ENCODE measurements at places on chromosomes 6 and 20.
A peak's percentile ranks its signal among the peaks of the same experiment; 100 is the strongest.

DNA sequence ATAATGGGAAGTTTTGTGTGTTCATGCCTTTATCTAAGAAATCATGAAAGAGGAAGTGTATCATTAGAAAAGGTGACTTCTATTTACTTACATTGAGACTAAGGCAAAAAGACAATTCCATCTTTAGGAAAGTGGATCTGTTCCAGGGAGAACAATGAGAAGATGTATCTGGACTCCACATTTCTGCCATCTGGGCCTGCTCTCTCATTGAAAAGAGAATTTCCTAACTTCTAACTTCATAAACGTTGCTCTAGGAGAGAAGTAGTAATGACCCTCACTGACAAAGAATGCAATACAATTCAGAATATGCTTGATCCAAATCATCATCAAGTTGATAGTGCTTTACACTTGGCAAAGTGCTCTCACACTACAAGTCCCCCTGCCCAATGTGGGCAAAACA, 294.2 kb downstream of the OGFRL1 start:
- no peak for DNase-seq

GRCh38 chr20:15886250-15886649, 687.0 kb downstream of the KIF16B start:
- no peak for DNase-seq

GRCh38 chr20:17782768-17783167, 83.0 kb downstream of the BANF2 start:
- DNase-seq = no peak

- DNase-seq = no peak
These were observed at the start of gene FHL5 for GRCh38 chr6:96562886-96563285. Gene FHL5 (plus strand): TSS chr6:96563128. CDS start chr6:96603614, 40,486 bp downstream.

DNA sequence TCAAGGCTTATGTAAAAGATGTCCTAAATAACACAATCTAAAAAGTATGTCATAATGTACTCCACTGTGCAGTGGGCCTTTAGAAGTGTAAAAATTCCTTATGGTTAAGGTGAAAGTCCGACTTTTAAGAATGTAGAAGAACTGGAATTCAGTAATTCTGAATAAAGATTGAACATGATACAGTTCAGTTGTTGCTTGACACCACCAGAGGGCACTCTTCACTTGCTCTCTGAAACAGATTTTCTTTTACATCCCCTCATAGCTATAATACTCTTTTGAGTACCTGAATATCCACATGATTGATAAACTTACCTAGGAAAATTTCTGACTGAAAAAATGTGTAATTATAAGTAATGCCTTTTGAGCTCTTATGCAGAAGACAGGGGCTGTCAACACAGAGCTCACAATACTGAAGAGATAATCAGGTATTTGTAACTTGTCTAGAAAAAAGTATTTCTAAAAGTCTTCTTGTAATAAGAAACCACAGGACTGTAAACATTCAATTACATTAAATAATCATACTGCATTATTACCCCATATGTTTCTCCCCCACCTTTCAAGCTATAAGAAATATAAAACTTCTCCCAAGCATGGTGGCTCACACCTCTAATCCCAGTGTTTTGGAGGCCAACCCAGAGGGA, 92.1 kb downstream of the POPDC3 start:
- peak; percentile 61 for DNase-seq

DNA sequence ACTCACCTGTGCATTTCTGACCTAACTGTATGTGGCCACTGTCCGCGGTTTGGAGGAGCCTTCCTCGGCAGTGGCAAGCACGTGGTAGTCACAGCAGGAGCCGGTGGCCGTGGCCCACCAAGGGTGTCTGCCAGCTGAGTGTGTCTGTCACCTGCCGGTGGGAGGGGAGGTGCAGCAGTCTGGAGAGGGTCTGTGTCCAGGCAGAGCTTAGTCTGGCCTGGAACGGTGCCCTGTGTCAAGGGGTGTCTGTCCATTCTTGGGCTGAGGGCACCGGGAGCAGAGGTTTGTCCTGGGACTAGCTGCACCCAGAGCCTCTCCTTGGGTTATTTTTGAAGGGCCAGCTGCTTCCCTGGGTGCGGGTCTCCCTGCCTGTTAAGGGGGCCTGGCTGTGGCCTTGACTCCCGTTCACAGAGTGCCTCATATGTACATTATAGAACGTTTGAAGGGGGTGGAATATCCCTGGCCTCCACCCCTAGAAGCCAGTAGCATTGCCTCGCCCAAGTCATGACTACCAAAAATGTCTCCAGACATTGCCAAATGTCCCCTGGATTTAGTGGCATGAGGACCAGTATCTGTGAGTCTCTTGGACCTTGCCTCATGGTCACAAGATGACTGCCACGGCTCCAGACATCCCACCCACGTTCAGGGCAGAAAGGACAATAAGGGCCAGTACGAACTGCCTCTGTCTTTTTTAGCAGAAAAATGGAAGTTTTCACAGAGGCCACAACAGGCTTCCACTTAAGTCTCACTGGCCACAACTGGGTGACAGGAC, 5.2 kb downstream of the RBM38 start:
- DNase-seq = peak; percentile 45

- no peak for DNase-seq
These were observed 453.4 kb upstream of the SPTLC3 start for GRCh38 chr20:12555369-12555768.

- no peak for DNase-seq
These were observed 20.2 kb downstream of the TTLL9 start for GRCh38 chr20:31890646-31891045.

DNA sequence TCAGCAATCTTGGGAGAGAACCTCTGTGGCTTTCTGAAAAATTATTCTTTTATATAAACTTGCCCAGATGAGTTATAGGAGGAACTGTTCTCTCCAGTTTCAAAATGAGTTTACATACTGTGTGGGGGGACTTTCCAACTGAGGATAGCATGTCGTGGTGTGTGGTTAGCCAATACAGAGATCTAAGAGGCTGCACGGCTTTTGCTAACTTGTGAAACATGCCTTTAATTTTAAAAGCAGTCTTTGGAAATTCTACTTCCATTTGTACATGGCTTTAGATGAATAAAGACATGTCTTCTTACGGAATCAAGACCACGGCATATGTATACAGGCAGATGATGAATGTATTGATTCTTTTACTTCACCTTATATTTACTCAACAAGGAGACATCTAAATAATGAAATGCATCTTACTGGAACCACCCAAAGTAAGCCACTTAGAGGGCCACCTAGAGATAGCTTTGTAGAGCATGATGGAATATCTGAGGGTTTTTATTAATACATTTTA, 39.8 kb downstream of the HIVEP1 start:
- DNase-seq = peak; percentile 94

DNA sequence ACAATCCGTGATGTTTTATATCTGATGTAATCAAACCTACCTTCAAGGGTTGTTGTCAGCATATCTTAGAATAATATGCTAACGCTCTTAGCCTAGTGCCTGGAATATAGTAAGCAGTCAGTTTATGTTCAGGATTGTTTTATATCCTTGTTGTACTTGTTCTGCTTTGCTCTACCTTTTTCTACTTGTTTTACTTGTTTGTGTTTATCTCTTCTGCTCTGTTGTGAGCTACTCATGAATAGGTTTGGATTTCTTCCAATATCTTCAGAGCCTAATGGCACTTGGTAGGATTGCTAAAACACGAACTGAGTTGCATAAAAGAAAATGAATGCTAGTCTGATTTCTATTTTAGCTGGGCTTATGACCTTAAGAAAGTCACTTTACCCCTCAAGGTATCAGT, 40.1 kb downstream of the DNAH8 start:
- DNase-seq = no peak

GRCh38 chr6:169776379-169776778, 25.0 kb downstream of the ERMARD start:
- no peak for DNase-seq

DNA sequence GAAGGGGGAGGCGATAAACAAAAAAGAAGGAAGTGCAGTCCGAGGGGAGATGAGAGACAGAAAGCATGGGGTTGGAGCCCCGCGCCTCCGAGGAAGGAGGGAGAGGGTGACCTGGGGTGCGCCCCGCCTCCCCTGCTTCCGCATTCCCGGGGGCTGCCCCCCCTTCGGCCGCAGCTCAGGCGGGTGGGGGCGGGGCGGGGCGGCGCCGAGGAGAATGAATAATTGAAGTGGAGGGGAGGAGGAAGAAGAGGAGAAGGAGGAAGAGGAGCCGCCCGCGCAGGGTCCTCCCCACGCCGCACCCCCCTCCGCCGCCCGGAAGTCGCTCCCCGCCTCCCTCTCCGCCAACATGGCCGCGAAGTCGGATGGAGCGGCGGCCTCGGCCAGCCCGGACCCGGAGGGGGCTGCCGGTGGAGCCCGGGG, at the start of gene XKR7:
XKR7 (plus strand) TSS at position 322 of the 420 bp plus-strand sequence; CDS start at position 347, 25 bp downstream.
- peak; percentile 30 for DNase-seq

DNA sequence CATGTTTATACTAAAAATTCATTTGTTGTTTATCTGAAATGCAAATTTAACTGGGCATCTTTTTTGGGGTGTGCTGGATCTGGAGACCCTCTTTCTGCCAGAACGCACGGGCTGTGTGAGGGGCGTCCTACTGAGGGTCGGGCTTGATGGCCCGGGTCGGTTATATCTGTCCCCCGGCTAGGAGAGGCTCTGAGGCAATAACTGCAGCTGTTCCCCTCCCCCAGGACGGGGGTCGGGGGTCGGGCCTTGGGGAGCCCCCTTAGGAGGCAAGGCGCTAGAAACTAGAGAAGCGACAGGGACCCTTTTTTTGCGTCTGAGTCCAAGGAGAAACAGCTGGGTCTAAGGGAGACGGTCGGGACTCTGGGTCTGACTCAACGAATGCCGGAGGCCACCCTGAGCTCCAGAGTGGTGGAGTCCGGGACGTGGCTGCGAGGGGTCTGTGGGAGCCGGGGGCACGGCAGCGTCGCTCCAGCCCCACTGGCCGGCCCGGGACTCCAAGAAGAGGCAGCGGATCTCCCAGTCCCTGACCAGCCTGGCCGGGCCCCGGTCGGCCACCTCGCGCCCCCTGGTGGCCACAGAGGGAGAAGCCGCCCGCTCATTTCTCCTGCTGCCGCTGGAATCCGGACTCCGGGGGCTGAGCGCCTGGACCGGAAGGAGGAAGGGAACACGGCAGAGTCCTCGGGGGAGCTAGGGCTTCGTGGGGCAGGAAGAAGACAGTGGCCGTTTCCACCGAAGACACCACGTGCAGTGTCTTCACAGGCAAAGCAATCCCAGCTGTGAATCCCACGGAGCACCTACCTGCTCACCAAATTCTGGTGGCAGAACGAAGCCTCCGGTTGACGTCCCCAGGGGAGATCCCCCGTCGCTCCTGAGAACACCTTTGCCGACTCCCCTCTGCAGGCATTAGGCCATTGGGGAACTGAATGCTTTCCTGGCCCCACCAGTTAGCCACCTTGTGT, 24.0 kb upstream of the SCML4 start:
- peak; percentile 85 for DNase-seq

- DNase-seq = no peak
These were observed 598 bp downstream of the FABP7 start for GRCh38 chr6:122780114-122780513.

- DNase-seq = no peak
These were observed 197.9 kb downstream of the MAFB start for GRCh38 chr20:40491009-40491590.

DNA sequence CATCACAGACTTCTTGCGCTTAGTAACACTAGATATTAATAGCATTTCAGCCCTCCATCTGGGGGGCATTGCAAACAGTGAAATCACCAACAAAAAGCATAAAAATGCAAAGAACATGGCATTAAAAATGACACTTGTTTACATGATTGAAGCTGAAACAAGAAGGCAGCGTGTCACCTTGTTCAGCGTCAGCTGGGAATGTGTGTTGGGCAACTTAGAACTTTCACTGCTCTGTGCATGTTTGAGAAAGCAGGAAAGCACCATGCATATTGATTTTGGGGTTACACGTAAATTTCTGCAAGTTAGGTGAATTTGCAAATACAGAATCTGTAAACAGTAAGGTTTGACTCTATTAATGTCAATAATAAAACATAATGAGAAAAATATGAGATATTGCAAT, 162.9 kb downstream of the SOX4 start:
- DNase-seq = no peak

DNA sequence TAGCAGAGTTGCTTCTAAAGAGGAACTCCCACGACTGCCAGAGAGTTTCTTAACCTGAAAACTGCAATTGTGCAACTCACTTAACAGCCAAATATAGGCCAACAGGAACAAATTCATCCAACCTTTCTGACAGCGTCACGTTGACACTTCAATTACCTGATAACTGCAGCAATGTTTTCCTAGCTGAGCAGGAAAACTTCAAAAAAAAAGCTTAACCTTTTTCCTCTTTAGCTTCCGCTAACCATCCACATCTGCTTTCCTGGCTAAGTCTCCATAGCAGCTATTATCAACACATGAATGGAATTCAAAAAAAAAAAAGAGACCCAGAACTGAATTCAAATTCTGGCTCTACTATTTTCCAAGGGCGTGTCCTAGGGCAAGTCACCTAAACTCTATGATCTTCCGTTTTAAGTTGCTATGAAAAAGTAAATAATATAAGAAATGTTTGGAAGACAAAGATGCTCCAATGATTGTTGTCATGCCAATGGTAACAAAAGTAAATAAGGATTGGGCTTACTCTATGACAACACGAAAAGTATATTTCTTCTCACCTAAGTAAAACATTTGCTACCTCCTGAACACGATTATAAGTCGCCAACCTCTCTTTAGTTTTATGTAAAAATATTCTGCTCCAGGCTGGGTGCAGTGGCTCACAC, 524.6 kb upstream of the JARID2 start:
- peak; percentile 82 for DNase-seq

DNA sequence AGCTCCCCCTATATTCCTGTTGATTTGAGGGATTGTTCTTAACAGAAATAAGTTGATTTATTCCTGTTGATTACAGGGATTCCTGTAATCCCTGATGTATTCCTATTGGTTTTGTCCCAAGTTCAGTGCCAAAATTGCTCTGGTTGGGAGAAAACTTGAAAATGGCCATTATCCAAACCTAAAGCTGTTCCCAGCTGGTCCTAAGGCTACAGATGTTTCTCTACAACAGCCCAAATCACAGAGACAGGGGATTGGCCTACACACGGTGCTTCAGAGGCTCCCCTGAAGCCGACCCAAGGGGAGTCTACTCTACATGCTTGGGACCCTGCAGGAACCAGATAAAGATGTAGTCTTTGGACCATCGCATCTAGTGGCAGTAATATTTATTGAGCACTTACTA, 99.0 kb upstream of the AKAP12 start:
- DNase-seq = no peak

DNA sequence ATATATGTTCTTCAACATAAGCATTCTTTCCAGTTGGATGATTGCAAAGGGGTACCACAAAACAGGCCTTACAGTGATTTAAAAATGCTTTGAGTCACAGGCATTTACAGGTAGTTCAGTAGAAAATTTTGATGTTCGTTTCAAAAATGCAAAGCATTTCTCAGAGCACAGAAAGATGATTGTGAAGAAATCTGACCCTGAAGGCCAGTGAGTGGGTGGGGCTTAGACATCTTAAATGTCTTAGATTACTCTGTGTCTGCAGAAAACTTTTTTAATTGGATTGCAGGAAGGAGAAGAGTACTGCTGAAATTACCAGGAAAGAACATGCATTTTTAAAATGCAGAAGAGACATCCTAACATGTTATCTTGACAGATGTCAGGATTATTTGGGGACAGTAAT, 268.3 kb downstream of the CDKAL1 start:
- no peak for DNase-seq
